Fibroblast of skin of scalp (primary cell): ENCODE measurements at places on chromosomes 4 and X.
A peak's percentile ranks its signal among the peaks of the same experiment; 100 is the strongest.

GRCh38 chr4:96164814-96165351 lies 325.0 kb downstream of the PDHA2 start:
- DNase-seq: peak; percentile 89

DNA sequence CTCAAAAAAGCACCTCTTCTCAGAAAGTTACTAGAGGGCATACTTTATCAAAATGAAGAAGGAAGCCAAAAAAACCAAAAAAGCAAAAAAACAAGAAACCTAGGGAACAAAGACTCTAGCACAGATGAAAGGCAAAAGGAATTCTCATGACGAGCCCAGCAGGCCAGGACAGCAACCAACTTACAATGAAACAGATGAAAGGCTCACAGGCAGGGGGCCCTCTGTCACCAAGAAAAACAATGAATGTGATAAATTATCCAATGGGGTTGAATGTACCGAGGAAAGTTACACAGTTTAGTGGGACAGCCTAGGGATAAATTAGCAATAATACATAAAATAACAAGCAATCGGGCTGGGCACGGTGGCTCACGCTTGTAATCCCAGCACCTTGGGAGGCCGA lies 79.0 kb downstream of the GPR82 start:
- no peak for DNase-seq

- DNase-seq: no peak
Observed at GRCh38 chr4:87941537-87942392, 33.7 kb upstream of the SPP1 start.

GRCh38 chr4:111930659-111931058 lies 214.6 kb upstream of the FAM241A start:
- DNase-seq: no peak

DNA sequence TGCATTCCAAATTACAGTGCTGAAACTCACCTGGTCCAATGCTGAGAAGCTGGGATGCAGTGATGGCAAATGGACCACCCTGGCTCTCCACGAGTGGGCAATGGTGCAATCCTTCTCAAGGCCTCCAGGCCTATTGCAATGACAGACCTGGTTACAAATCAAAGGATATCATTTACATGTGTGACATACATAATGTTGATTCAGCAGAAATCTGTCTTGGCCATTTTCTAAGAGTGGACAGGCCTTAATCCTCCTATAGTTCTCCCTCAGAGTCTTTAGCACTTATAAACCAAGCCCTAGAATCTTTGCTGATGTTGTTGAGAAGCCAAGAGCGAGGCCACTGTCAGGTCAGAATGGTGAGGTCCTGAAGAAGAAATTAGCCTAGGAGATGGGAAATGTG lies 17.1 kb downstream of the LRAT start:
- no peak for DNase-seq

GRCh38 chr4:53186714-53187358 lies 179.0 kb downstream of the SCFD2 start:
- DNase-seq: peak; percentile 11

- peak; percentile 64 for DNase-seq
Observed at GRCh38 chr4:140300271-140300970, 73.0 kb upstream of the SCOC start.

- no peak for DNase-seq
Observed at GRCh38 chrX:48736303-48736702, 25.2 kb upstream of the GLOD5 start.
